IPS DF 19.7 (cell line): ENCODE measurements at places on chromosomes 16 and 17.

- DNase-seq = no peak
These were observed 22.7 kb upstream of the SRCIN1 start for GRCh38 chr17:38628441-38628840.

DNA sequence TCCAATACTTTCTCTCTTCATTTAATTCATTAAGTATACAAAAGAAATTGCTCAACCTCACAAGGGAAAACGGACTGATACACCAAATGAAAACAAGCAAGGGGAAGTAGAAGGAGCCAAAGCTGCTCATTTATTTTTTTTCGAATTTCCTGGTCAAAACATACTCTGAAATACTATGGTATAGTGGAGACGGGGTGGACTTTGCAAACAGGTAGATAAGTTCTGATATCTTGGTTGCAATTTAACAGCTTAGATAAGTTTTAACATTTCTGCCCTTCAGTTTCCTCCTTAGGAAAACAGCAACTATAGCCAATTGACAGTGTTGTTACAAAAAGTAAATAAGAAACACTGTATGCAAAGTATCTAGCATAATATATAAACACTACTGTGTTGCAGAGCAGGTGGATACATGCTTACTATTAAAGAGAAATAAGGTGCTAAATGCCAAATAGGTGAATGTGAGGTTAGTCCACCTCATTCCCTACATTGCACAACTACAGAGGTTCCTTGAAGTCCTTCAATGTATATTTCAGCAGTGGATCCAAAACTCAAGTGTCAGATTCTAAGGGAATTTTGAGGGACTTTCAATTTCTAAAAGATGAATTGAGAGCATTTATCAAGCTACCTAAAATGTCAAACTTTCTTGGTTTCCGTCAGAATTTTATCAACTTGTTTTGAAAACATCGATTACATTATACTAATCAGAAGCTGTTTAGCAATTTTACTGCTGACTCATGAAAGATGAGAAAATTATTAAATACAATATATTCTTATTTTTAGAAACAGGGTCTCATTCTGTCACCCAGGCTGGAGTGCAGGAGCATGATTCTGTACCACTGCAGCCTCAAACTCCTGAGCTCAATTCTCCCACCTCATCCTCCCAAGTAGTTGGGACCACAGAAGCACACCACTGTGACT lies 11.0 kb downstream of the CCDC47 start:
- no peak for DNase-seq

- no peak for DNase-seq
These were observed 21.4 kb downstream of the CD300LG start for GRCh38 chr17:43868226-43868994.

- no peak for DNase-seq
These were observed 29.0 kb downstream of the HEXIM2 start for GRCh38 chr17:45190503-45191255.

DNA sequence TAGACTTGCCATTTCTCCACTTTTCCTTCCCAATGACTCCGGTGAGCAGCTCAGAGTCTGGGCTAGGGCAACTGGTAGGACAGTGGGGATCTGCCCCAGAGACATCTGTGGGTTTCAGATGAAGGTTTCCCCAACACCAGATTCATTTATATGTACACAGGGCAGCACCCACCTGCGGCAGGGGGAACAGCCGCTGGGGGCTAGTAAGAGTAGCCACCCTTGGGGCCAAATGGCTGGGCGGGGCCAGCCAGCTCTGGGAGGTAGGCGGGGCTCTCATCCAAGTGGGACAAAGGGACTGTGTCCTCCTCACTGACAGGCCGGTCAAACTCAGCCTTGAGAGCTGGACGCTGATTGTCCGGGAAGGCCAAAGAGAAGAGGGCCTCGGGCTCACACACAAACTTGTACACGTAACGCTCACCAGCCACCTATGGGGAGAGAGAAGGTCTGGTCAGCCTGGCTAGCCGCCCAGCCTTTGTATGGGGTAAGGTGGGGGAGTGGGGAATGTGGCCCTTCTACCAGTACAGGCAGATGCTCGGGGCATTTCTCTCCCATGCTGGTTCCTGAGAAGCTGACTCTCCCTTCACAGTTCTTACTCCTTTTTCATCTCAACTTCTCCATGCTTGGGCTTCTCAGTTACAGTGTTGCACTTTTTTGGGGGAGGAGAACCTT lies 17.7 kb downstream of the ETV4 start:
- no peak for DNase-seq

GRCh38 chr17:37220607-37220953 lies 155.2 kb upstream of the C17orf78 start:
- DNase-seq = no peak
